ENCODE measurements at places on chromosomes 5 and 9.

GRCh38 chr9:9792144-9792857 is 820.5 kb downstream of the PTPRD start:
- DNase-seq: no peak

DNA sequence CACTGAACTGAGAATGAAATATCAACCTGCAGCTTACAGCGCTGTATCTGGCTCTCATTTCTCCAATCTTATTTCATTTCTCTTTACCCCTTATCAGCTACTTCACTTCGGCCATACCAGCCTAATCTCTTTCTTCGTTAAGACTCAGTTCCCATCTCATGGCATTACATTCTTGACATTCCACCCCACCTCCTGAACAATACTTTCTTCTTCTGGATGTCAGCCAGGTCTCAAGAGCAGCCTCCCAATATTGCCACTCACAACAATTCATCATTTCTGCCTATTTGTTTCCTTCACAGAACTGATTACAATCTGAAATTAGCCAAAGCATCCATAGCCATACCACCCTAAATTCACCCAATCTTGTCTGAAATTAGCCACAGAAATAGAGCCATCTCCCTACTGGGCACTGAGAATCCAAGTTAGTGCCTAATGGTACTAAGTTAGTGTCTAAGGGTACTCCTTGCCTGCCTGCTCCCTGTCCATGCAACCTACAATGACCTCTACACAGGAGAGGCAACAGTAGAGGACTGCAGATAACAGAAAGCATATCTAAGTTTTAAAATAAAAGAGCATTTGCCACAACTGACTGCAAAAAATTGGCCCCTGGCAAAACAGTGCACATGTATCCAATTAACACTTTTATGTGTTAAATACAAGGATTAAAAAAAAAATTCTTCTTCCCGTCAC is 35.2 kb downstream of the SETX start:
- DNase-seq: no peak

DNA sequence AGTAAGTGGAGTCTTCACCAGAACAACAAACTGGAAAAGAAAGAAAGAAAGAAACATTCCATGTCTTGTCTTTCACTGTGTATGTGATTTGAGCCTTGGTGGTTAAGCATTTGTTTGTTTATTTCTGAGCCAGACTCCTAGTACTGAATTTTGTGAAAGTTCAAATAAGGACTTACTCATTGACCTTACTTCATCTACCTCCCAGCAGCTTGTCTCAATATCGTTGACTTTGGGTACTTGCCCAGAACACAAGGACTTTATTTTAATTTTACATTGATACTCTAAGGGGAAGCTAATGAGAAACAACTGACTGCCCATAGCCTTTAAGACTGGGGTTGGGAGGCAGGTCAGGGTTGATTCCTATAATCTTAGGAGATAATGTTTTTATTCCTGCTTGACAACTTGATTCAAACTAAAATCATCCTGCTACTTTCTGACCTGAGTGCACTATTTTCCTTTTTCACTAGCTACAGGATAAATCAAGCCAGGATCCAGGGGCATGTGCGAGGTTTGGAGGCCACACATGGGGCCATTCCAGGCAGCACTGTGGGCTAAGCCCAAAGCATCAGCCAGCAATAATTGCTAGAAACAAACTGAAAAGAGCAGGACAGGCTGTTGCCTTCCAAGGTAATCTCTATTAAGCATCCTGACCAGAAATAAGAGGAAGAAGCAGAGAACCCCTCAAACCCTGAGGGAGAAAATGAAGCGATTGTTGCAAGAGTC is 138.9 kb upstream of the RUSC2 start:
- no peak for DNase-seq

DNA sequence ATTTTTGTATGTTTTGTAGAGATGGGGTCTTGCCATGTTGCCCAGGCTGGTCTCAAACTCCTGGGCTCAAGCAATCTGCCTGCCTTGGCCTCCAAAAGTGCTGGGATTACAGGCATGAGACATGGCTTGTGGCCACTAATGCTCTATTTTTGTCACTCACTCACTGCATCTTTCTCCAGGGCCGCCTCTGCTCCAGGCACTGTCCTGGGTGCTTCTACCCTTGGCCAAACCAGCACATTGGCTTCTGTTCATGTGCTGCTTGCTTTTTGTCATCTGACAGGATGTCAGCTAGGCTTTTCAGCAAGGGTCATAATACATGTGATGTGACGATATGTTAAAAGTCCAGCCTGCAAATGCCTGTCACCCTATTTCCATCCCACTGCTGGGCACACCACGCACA is 3.2 kb downstream of the ODF2 start:
- DNase-seq: no peak

DNA sequence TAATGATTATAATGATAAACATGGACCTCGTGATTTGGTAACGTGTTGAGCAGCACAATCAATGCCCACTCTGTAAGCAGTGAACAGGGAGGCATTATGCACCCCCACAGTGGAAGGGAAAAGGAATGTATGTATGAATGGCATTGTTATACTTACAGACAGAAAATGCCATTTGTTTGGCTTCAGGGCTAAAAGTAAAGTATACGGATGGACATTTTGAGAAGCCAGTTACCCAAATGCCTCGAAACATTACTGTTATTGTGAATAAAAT is 260.2 kb upstream of the PPP1R2B start:
- DNase-seq: no peak

GRCh38 chr5:125083981-125084380 is 337.5 kb upstream of the ZNF608 start:
- no peak for DNase-seq

- no peak for DNase-seq
Measured at GRCh38 chr5:92552206-92553160, 1028.5 kb downstream of the NR2F1-AS1 start.

DNA sequence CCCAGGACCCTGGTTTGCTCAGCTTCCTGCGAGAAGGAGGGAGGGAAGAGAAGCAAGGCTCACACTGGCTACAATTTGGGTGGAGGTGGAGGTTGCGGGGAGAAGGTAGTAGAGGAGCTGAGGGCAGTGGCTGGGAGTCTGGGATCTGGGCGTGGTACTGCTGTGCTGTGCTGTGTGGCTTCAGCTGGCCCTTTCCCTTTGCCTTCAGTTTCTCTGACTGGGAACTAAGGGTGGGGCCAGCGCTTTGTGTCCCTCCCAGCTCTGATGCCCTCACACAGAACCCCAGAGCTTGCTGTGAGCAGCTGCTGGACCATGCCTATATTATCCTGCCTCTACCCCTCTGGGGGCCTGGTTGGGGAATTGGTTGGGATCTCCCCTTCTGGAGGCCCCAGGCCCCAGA is 60.9 kb downstream of the RGS3 start:
- DNase-seq: no peak

GRCh38 chr9:20397348-20397747 is 225.0 kb downstream of the MLLT3 start:
- no peak for DNase-seq

DNA sequence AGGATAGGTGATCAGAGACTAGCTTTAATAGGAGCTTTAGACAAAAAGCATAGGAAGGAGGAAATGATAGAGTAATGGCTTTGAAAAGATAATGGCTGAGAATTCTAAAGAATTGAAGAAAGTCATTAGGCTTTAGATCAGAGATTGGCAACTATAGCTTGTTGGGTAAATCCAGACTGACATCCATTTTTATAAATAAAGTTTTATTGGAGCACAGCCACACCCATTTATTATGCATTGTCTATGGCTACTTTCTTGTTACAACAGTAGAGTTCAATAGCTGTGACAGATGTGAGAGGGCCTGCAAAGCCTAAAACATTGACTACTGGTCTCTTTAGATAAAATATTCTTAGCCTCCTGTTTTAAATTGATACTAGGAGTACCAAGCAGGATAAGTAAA is 40.7 kb upstream of the FYB1 start:
- DNase-seq: no peak

DNA sequence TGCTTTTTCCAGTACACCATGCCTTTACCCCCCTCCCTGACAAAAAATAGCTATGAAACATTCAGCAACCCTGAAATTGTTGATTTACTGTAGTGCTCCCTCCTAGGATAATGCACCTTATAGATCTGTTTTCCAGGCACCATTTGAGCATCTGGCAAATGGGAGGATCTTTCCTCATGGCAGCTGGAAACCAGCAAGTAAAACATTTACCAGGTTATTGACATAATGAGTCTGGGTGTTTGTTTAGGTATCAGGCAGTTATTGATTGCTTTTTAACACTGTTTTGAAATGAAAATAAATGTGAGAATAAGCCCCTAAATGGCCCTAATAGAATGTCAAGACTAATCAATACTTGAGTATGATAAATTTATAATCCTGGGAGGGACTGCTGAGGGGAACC is 57.3 kb upstream of the KLF4 start:
- no peak for DNase-seq

DNA sequence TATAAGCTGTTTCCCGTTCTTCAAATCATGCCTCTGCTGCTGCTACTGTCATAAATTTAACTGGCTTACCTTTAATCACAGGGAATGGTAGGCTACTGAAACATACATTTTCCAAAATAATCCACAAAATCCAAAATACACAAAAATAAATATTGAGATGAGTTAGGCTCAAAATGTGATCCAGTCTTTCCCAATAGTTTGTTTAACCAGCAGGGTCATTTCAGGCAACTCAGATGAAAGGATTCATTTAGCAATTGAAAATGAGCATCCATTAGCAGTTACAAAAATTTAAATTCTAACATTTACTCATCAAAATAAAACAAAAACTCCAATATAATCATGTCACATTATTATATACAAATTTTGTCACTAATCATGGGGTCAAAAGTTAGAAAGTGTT is 1015.6 kb upstream of the DMAC1 start:
- no peak for DNase-seq

Measured in SIG-M5 (cell line).